ENCODE measurements at places on chromosomes 6 and 20.

- no peak for DNase-seq
Measured at GRCh38 chr6:11702500-11703130, 76.0 kb downstream of the ADTRP start.

DNA sequence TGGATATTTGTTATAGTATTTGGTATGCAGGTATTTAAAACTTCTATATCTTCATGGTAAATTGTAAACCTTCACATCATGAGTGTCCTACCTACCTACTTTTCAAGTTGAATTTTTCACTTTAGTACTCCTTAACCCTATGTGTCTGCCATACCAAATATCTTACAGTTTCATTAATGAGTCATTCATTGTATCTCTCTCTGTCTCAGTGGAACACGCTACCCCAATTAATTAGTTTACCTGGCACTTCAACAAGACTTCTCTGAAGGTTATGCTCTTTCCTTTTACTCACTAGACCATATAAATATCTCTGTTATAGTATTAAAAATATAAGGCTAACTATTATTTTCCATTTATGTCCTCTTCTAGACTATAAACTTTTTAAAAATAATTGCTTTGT lies 123.9 kb upstream of the GJE1 start:
- DNase-seq = no peak

DNA sequence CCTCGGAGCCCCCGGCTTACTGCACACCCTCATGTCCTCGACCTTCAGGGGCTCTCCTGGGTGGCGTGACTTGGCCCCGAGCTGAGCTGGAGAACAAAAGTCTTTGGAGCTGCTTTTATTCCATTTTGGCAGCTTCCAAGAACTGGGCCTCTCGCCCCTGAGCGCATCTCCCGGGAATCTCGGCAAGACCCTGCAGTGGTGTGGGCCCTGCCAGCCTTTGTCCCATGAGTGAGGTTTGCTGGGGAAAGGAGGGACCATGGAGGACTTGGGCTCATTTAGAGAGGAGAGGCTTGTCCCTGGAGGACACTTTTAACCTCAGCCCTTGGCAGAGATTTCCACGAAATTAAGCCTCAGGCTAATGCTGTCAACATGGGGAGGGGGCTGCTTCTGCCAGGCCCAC lies 62.3 kb upstream of the SLCO4A1 start:
- DNase-seq = no peak

DNA sequence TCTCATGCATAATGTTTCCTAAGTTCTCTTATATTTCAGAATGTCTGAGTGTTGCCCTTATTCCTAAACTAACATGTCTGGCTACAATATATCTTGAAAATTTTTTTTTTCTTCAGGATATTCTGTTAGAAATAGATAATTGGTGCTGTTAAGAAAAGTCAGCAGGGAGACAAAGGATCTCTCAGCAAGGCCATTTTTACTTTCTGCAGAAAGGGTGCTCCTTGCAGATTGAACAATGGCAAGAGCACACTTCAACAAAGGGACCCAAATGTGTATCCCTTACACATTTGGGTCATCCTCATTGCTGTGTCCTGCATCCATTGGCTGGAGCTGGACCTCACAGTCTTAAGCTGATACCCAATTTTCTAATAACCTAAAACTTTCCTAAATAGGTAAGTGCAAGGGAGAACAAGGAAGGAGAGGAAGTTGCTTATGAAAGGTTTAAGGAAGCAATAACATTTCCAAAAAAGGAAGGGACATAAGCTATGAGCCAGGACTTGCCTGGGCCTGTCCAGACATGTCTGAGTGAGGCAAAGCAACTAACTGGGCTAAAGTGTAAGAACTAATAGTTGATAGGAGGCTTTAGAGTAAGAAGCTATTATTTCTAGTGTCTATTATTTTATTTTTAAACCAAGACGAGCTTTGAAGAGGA lies 429.6 kb downstream of the BCKDHB start:
- DNase-seq = no peak

DNA sequence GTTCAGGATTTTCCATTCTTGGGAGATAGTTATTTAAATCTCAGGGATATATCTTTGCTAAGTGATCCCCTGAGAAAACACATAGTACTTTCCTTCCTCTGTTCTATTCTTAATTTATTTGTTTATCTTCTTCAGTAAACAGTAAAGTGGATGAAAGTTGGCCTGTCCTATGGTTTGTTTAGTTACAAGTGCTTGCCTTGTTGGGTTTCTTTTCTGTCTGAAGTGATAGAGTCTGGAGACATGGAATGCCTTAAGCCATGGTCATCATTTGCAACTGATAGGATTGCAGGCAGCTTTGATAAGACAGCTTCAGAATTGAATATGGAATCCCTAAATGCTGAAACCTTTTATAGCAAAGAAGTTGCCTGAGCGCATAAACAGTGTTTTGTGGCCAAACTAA lies 4.9 kb downstream of the ADGRG6 start:
- no peak for DNase-seq

GRCh38 chr6:22271081-22271480 lies 25.8 kb downstream of the PRL start:
- DNase-seq = no peak

- DNase-seq = no peak
Measured at GRCh38 chr6:43240950-43241349, 2.3 kb upstream of the TTBK1 start.

- DNase-seq = no peak
Measured at GRCh38 chr6:37005827-37006567, 542 bp downstream of the FGD2 start.

- DNase-seq = no peak
Measured at GRCh38 chr6:71724456-71725125, 161.8 kb upstream of the RIMS1 start.

DNA sequence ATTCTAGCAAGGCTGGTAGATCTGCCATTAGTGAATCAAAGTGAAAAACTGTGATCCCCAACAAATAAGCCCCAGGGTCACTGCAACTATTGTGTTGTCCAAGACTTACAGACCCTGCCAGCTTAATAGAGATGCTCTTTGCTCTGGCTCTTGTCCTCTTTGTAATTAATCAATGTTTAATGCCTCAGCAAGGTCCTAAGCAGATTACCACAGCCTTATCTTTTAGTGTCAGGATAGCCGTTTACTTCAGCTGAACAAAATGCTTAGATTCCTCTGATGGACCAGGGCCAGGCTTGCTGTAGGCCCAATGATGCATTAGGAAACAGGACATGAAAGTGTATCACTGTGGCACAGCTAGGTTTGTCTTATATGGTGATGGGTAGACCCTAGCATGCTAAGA lies 353.3 kb downstream of the HACE1 start:
- DNase-seq = no peak

- no peak for DNase-seq
Measured at GRCh38 chr6:24721461-24722215, 2.7 kb upstream of the C6orf62 start.

DNA sequence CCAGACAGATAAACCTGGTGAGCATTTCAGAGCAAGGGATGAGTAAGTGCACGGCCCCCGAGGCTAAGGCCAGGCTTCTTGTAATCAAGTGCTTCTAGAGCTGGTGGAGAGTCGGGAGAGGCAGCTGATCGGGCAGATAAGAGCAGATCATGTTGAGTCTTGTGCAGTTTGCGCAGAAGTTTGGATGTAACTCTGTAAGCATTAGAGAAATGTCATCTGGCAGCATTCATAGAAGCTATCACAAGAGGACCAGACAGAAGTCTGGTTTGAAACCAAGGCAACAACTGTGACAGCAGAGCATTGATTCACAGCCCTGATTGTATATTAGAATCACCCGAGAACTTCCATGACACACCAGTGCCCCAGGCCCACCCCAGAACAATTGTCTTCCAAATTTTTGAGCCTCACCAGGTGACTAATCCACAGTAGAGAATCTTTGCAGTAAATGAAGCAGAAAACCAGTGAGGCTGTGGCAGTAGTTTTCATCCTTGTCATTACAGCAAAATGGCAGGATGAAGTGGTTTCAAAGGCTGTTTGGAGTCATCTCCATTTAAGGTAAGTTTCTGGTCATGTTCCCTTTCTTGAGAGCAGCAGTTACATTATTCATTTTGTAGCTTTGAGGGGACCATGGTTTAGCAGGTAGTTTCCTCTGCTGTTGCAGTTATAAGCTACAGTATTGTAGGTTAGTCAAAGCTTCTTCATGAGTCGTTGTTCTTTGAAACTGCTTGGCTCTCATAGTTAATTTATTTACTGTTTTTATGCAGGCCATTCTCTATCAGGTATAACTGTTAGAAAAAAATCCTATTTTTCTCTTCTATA lies 84.1 kb downstream of the RNF217 start:
- no peak for DNase-seq

GRCh38 chr6:137016356-137016755 lies 28.4 kb downstream of the IL20RA start:
- DNase-seq = no peak

DNA sequence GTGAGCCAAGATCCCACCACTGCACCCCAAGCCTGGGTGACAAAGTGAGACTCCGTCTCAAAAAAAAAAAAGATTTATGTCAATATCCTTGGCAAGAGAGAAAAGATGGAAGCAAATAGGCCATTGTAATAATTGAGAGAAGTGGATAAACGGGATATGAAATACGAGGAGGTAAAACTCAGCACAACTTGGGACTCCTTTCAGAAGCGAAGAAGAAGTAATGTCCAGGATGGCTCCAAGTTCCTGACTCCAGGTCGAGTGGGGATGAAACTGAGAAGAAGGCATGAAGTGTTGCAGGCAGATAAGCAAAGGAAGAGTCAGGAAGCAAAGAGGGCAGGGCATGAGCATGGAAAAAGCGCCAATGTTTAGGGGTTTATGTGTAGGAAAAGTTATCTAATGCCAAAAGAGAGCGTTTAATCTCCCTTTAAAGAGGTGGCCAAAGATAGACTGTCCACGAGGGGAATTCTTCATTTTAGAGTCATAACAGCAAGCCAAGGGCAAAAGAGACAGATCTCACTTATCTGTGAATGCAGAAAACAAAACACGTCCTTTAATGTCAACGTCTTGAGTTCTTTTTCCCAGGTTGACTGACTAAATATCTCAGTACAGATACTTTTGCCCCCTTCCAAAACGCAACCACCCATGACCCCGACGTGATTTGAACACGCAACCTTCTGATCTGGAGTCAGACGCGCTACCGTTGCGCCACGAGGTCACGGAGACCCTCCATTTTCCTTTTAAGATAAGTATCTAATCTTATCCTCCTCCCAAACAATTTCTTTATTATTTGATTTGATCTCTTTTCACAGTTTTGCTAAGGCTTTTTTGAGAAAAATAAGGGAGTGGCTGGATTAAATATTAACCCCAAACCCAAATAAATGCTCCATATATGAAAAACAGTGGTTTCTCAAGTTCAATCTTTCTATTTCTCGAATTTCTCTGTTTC lies 46.3 kb upstream of the BTN3A2 start:
- no peak for DNase-seq

DNA sequence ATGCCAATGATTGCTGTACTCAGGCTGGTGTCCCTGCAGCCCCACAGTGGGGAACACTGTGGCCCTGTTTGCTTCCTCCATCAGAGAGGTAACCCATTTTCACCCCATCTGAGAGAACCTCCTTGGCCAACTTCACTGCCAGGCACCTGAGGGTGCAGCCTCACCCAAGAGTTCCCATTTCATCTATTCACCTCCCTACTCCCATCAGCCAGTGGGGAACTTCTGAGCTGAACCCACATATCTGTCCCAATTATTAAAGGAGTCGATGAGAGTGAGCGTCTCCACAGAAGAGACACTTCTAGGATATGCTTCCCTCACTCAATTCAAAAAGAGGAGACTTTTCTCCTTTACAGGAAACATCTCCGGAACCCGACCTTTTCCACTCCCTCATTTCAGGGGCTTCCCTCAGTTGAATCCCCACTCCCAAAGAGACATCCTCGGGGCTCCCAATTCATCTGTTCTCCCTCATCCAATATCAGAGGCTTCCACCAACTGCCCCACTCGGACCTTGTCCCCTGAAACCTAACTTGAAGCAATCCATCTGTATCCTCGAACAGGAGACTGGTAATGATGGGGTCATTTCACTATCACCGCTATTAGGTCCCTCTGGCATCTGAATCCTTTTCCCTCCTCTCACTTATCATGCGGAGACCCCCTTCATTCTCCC lies 988 bp downstream of the UBE2V1 start:
- peak; percentile 40 for DNase-seq

GRCh38 chr20:53957451-53958172 lies 112.8 kb downstream of the BCAS1 start:
- DNase-seq = no peak

GRCh38 chr20:18611492-18611891 lies 23.6 kb downstream of the DTD1 start:
- DNase-seq = no peak

GRCh38 chr6:29926413-29927274 lies 15.7 kb upstream of the HLA-A start:
- peak; percentile 92 for DNase-seq

DNA sequence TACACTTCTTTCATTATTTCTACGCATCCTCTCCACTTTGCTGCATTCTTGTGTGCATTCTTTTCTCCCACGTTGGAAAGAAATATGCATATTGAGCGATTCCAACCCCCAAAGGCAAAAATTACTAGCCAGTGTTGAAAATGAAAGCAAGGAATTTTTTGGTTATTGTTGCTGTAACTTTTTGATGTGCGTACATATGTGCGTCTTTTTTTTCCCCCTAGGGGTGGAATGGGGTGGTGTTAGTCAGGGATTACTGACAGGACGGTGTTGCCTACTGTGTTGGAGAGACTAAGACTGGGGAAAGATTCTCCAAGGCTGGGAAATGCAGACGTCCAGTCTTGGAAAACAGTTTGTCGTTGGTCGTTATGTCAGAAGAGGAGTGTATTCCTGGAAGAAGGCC lies 44.2 kb upstream of the ESR1 start:
- no peak for DNase-seq

DNA sequence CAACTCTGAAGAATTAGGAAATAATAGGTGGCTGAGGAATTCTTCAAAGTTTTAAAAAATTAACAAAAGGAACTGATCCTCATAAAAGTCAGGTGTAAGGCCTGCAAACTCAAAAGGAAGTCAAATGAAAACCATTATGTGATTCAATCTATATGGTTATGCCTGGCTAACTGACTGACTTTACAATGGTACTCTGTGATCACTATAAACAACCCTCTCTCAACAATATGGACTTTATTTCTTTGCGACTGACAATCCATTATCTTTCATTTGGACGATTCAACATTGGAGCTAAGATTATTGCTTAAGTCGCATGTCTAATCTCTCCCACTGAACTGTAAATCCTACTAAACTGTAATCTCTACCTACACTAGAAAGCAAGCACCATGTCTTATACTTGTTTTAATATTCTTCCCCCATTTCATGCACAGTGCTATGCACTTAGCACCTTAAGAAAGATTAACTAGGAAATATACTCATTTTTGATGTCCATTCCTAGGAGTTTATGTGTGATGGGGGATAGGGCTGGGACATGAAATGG lies 1.4 kb downstream of the STK38 start:
- DNase-seq = no peak

GRCh38 chr20:1950836-1951235 lies 43.0 kb downstream of the PDYN start:
- DNase-seq = no peak

- DNase-seq = no peak
Measured at GRCh38 chr20:21514553-21515251, 838 bp upstream of the NKX2-2 start.

Measured in hematopoietic multipotent progenitor cell treated with erythropoietin and hydrocortisone succinate and interleukin-3 and kit ligand, for 15 days (in vitro differentiated cells).